Testis (tissue), 5 donors: ENCODE measurements at places on chromosomes 7 and 10. TPM values are rescaled to one million over a fixed set of nuclear protein-coding genes. Genes with fewer than 3 reads are reported as not detected.
A peak's percentile ranks its signal among the peaks of the same experiment; 100 is the strongest.

The CALHM1 gene
- 0.50 TPM for total RNA-seq

The SPDYE16 gene
- total RNA-seq: 0.68 TPM

The GIGYF1 gene
- 106 TPM for total RNA-seq

The ASB15 gene
- total RNA-seq: 1.1 TPM

The LGI1 gene
- 1.0 TPM for total RNA-seq

The TMEM213 gene
- not detected for total RNA-seq

The PRKRIP1 gene
- 71.1 TPM for total RNA-seq

DNA sequence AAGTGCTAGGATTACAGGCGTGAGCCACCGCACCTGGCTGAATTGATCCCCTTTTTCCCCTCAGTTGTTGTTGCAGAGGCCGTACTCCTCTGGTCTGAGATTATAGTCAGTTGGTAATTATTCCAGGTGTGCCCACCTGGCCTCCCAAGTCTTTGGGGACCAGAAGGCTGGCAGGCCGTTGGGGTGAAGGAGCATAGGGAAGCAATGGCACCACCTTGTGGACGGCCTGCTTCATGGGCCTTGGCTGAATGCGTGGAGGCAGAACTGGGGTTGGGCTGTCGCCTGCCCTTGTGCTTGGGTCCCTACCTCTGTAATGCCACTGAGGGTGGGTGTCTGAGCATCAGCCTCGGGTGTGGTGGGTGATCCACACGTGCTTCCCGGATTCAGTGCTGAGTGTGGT lies 125.7 kb downstream of the RGS10 start:
- H3K4me1 ChIP-seq: peaks cover 22% of the 10 kb centered on the region
- H3K36me3 ChIP-seq: no peaks in the 10 kb centered on the region
- no peak overlapping the region for H3K27ac ChIP-seq
- peak; percentile 72 for DNase-seq
- H3K4me3 ChIP-seq: no peak overlapping the region

DNA sequence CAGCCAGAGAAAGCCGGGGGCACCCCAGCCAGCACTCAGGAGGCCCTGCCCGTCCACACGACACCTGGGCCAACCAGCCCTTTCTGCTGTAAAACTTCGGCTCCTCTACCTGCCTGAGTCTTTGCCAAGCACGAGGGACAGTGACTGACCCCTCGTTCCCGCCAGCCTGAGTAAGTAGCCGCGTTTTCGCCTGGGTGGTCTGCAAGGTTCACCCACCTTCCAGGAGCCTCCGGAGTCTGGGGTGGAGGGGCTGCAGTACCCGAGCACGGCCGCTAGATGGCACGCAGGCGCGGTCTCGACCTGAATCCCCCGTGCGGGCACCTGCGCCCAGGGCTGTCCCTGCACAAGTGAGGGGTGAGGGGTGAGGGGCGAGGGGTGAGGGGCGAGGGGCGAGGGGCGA lies 192.7 kb downstream of the PTPRN2 start:
- no peaks in the 10 kb centered on the region for H3K36me3 ChIP-seq
- DNase-seq: peak; percentile 68
- H3K27ac ChIP-seq: no peak overlapping the region

DNA sequence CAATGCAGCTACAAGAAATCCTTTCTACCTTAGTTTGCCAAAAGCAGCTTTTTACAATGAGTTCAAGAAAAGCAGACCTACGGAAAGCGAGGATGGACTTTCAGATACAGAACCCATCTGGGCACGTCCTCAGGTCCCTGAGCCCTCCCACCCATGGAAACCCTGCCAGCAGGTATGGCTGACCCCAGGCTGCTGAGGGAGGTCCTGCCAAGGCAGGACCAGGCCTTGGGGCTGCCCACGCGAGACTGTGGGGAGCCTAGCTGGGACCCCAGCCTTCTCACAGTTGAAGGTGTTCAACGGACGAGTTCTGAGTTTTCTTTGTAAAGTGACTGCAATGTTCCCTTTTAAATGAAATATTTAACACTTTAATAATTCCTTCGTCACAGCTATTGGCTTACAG lies 245.0 kb downstream of the MGMT start:
- no peaks in the 10 kb centered on the region for H3K27me3 ChIP-seq
- no peak for DNase-seq
- no peak overlapping the region for H3K4me3 ChIP-seq
- no peaks in the 10 kb centered on the region for H3K36me3 ChIP-seq
- H3K4me1 ChIP-seq: no peaks in the 10 kb centered on the region

- no peaks in the 10 kb centered on the region for H3K36me3 ChIP-seq
- peaks cover 35% of the 10 kb centered on the region for H3K4me1 ChIP-seq
- peak; percentile 77 for DNase-seq
- H3K27me3 ChIP-seq: no peaks in the 10 kb centered on the region
- peak overlapping the region; percentile 77 for H3K27ac ChIP-seq
Measured at GRCh38 chr10:79246606-79247275, 100.5 kb upstream of the PPIF start.

DNA sequence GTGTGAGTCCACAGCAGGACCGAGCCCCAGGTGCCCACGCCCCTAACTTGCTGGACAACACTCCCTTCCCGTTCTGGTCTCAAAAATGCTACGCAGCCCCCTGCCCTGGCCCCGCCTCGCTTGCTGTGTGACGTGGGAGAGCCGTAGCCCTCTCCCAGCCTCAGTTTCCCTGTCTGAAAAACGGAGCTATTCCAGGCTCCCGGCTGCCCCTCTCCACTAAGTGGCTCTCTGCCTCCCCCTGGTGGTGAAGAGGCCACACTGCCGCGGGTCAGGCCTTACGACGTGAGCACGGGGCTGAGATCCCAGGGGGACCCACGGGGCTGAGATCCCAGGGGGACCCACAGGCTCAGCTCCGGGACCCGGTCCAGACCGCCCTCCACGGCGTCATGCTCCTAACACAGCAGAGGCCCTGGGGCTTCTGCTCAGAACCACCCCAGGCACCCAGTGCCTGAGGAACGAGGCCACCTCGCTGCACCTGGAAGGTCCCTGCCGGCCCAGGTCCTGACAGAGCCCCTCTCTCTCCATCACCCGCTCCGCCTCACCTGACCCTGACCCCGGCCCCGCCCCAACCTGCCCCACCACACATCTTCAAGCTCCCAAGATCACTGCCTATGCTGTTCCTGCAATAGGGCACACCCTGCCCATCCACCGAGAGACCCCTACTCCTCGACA lies 26.7 kb downstream of the MICALL2 start:
- no peak overlapping the region for H3K27ac ChIP-seq
- no peak overlapping the region for H3K4me3 ChIP-seq
- no peaks in the 10 kb centered on the region for H3K4me1 ChIP-seq
- H3K36me3 ChIP-seq: no peaks in the 10 kb centered on the region

- H3K36me3 ChIP-seq: no peaks in the 10 kb centered on the region
- no peaks in the 10 kb centered on the region for H3K27me3 ChIP-seq
- DNase-seq: no peak
Measured at GRCh38 chr7:44161371-44161770, 20.2 kb upstream of the MYL7 start.

- no peaks in the 10 kb centered on the region for H3K36me3 ChIP-seq
- DNase-seq: no peak
- H3K27ac ChIP-seq: no peak overlapping the region
- H3K4me3 ChIP-seq: no peak overlapping the region
- H3K4me1 ChIP-seq: no peaks in the 10 kb centered on the region
Measured at GRCh38 chr10:114576716-114577115, 81.4 kb downstream of the ABLIM1 start.

- no peak overlapping the region for H3K4me3 ChIP-seq
- no peaks in the 10 kb centered on the region for H3K36me3 ChIP-seq
- no peaks in the 10 kb centered on the region for H3K27me3 ChIP-seq
- no peak for DNase-seq
- no peaks in the 10 kb centered on the region for H3K4me1 ChIP-seq
- no peak overlapping the region for H3K27ac ChIP-seq
Measured at GRCh38 chr10:57420881-57421280, 846.8 kb downstream of the IPMK start.

- H3K27ac ChIP-seq: no peak overlapping the region
- DNase-seq: no peak
- H3K4me3 ChIP-seq: no peak overlapping the region
Measured at GRCh38 chr7:14762561-14762960, 140.0 kb downstream of the DGKB start.

DNA sequence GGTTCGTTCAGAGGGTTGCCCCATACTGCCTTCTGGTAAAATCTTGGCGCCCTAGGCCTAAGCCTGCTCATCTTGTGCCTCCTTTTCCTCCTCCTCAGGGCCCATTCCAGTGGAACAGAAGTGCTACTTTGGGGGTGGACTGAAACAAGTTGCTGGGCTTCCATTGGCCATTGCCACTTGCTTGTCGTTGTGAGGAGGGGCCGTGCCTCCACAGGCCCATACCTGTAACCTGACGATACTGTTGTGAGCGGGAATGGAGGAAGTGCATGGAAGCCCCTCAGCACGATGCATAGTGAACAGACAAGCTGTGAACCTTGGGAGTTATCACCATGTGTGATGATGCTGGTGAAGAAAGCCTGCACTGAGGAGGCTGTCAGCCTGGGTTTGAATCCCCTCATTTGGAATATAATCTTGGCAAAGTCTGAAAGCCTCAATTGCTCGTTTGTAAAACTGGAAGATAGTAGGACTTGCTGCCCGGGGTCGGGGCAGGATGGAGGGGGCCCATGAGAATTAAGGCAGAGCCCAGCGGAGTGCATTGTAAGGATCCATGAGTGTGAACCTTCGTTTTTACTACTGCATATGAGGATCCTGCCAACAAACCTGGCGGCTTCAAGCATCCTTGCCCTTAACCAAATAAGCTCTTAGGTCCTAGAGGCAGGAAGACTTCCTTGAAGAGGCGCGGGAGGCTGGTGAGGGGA lies 671 bp upstream of the PAPSS2 start:
- peak overlapping the region; percentile 67 for H3K4me3 ChIP-seq
- peak overlapping the region; percentile 76 for H3K27ac ChIP-seq
- peaks cover 8% of the 10 kb centered on the region for H3K4me1 ChIP-seq
- H3K36me3 ChIP-seq: no peaks in the 10 kb centered on the region
- peak; percentile 18 for DNase-seq

- H3K27ac ChIP-seq: no peak overlapping the region
- H3K36me3 ChIP-seq: no peaks in the 10 kb centered on the region
Measured at GRCh38 chr7:131591687-131592319, 35.4 kb upstream of the PODXL start.

DNA sequence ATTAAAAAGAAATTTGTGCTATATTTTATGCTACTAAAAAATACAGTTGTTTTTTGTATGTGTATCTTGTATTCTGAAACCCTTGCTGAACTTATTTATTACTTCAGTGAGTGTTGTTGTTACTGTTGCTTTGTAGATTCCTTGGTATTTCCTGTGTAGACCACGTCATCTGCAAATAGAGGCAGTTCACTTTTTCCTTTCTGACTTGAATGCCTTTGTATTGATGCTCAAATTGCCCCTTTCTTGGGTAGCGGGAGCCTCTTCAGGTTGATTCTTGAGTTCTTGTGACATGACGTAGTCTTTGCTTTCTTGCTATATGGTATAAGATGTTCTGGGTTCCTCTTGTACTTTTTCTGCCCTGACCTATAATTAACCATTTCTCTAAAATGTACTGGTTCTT lies 504.1 kb downstream of the SDK1 start:
- no peak overlapping the region for H3K27ac ChIP-seq
- no peaks in the 10 kb centered on the region for H3K4me1 ChIP-seq
- no peaks in the 10 kb centered on the region for H3K36me3 ChIP-seq
- H3K4me3 ChIP-seq: no peak overlapping the region

- H3K27ac ChIP-seq: no peak overlapping the region
- no peak overlapping the region for H3K4me3 ChIP-seq
- no peaks in the 10 kb centered on the region for H3K4me1 ChIP-seq
- H3K27me3 ChIP-seq: no peaks in the 10 kb centered on the region
Measured at GRCh38 chr10:7826971-7827370, 8.7 kb downstream of the TAF3 start.
